Activated T-cell treated with anti-CD3 and anti-CD28 coated beads for 4 hours (primary cell): ENCODE measurements at places on chromosomes 11 and 22.

DNA sequence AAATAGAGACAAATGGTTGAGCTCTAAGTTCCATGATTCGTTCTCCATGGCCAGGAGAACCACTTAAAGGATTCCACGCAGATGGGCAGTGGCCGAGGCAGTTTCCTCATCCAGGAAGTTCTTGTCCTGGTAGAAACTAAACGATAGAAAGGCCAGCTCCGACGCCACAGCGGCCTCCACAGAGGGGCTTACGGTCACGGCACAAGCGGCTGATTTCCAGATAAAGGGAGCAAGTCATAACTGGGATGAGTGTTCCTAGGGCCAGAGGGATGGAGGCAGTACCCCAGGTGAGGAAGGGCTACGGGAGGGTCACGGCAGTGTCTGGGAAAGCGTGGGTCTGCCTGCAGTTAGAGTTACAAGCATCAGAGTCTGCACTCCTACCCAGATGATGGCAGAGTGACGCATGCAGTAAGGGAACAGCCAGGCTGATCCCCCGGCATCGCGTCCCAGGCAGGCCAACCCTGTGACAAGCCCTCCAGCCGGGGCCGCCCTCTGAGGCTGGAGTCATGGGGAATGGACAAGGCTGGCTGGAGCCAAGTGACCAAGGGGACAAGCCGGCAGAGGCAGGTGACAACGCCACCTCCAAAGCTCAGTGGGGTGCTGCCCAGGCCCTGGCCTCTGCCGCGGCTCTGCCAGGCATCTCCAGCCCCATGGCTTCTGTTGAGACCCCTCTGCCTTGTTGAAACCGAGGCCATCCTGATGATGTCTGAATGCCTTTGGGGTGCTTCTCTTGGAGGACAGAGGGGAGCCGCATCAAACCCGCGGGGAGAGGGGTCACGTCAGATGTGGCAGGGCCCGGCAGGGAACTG, 475.1 kb downstream of the BRD1 start:
- DNase-seq: no peak

DNA sequence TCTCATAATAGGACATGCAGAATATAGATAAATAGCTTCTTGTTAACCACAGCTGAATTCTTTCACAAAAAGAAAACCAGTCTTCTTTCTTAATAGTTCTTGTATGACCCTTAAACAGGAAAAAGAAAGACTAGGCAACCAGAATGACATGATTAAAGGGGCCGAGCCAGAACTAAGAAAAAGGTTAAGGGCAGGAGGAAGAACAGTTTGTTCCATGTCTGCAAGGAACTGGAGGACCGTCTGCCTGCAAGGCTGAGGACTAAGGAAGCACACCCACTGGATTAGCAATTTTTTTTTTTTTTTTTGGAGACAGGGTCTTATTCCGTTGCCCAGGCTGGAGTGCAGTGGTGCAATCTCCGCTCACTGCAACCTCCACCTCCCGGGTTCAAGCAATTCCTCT, 26.0 kb upstream of the TMPRSS5 start:
- DNase-seq: no peak

DNA sequence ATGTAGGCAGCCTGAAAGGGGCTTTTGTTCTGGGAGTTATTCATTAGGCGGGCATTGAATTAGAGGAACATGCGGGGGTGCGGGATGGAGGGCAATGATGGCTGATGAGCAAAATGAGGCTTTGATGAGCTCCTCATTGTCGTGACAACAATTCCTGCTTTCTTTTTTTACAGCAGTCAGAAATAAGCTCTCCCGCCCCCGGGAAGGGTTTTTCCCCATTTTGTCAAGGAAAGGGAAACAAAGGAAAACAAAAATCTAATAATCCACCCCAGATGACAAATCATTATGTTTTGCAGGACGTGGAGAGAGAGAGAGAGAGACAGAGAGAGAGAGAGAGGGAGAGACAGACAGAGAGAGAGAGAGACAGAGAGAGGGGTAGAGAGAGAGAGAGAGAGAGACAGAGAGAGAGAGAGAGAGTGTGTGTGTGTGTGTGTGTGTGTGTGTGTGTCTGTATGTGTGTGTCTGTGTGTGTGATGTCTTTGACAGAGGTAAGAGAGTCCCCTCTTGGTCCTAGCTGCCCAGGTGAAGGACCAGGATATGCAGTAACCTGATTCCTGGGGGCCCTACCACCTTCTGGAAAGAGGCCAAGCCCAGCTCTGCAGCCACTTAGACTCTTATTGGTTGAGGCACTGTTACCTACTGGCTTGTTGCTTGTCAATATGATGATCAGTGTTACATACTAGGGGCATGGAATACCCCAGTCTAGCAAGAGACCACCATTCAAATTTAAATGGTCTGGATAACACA, 46.7 kb upstream of the PARVA start:
- DNase-seq: no peak

- DNase-seq: no peak
Measured at GRCh38 chr22:37801946-37802309, 5.8 kb upstream of the GCAT start.

- no peak for DNase-seq
Measured at GRCh38 chr11:11553573-11553972, 68.2 kb downstream of the GALNT18 start.

- no peak for DNase-seq
Measured at GRCh38 chr11:96284917-96285316, 58.1 kb downstream of the MAML2 start.

GRCh38 chr22:17523925-17524324, 39.4 kb upstream of the SLC25A18 start:
- no peak for DNase-seq

- no peak for DNase-seq
Measured at GRCh38 chr11:35122308-35122707, 16.7 kb upstream of the CD44 start.

- no peak for DNase-seq
Measured at GRCh38 chr11:79439886-79440570, 802 bp downstream of the TENM4 start.

- DNase-seq: no peak
Measured at GRCh38 chr11:65947133-65947532, 1.9 kb downstream of the TSGA10IP start.

DNA sequence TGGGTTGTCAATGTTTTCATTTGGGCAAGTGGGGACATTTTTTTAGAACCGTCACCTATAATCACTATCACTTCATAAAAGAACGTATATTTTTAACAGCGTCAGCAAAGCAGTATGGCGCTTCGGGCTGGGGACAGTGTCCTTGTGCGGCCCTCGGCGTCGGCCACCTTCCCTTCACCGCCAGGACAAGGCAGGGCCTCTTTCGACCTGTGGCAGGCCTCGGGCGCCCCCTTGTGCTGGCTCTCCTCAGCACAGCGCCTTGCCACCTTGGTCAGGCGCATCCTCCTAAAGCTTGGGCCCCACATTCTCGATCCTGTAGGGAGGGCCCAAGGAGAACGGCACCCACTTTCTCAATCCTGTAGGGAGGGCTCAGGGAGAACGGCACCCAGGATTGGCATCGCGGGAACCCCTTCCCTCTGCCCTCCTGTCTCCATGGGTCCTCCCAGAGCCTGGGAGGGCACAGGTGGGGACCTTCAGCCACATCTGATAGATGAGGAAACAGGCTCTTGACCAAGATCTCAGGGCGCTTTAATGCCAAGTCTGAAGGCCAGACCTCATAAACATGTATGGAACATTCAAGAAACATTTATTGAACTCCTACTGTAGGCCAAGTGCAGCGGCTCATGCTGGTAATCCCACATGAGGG, 11.5 kb upstream of the FADD start:
- DNase-seq: peak; percentile 34

DNA sequence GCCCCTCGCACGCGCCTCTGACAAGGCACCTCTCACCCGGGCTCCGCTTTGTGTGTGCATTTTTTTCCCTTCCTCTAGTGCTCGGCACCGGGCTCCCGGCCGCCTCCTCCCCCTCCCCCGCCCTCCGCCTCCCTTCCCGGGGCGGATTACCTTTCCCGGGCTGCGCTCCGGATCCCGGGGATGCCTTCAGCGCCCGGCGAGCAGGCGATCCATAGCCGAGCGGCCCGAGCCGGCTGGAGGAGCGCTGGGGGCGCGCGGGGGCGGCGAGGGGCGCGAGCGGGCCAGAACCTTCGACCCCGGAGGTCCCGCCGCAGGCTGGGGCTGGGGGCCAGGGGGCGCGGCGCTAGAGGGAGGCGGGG, 282 bp downstream of the MPPED2 start:
- no peak for DNase-seq

GRCh38 chr11:62071408-62071807, 52.4 kb upstream of the INCENP start:
- no peak for DNase-seq

- no peak for DNase-seq
Measured at GRCh38 chr11:61273178-61274078, 21.7 kb downstream of the VWCE start.

DNA sequence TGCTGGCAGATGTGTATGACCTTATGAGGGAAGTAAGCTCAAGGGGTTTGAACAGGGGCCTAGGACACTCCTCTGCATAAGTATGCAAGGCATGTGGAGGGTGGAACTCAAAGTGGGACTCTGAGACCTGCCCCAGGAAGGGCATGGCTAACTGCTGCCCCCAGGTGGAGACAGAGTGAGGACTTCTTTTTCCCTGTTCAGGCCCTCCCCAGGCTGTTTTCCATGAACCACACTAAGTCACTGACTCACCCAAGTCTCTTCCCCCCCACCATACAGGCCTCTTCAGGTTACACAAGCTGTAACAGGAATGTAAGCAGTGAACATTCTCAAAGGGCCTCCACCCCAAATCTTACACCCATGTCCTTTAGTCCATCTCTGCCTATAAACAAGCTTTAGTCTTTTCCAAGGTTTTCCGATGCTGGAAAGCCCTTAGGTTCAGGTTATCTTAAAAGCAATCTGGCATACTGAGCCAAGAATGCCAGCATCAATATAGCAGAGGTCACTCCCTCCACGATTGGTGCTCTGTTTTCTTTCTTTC, 13.1 kb downstream of the EEF1G start:
- DNase-seq: peak; percentile 79

DNA sequence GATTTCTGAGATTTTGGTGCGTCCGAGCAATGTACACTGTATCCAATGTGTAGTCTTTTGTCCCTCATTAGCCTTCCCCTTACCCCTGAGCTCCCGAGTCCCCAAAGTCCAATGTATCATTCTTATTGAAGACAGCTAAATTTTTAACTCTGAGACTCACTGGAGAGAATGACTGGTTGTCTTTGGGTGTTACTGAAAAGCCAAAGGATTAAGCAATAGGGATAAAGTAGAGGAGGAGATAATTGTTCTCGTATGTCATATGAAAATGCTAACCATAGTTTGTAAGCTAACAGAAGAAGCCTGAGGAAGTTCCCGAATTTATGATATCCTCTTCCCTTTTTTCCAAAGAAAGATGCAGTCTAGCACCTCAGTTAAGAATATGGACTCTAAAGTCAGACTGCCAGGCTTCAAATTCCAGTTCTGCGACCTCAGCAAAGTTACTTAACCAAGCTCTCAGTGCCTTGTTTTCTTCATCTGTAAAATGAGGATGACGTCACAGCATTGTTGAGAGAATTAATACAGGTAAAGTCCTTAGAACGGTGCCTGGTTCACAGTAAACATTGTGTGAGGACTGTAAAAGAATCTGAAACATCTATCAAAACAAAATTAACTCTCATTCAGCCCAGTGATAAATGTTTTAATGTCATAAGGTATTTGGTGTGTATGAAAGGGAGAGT, 1.6 kb upstream of the MSANTD2 start:
- no peak for DNase-seq

DNA sequence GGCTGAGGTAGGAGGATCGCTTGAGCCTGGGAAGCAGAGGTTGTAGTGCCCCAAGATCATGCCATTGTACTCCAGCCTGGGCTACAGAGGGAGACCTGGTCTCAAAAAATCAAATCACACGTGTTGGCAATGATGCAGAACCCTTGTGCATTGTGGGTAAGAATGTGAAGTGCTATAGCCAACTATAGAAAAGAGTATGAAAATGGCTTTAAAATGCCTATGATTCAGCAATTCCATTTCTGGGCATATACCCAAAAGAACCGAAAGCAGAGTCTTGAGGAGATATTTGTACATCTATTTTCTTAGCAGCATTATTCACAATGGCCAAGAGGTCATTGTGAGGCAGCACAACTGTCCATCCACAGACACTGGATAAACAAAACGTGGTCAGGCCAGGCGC, 2.6 kb upstream of the FADS3 start:
- DNase-seq: no peak

GRCh38 chr11:64338716-64339115, 1.3 kb upstream of the CCDC88B start:
- DNase-seq: no peak

- DNase-seq: no peak
Measured at GRCh38 chr11:113394919-113395318, 7.3 kb downstream of the ANKK1 start.

DNA sequence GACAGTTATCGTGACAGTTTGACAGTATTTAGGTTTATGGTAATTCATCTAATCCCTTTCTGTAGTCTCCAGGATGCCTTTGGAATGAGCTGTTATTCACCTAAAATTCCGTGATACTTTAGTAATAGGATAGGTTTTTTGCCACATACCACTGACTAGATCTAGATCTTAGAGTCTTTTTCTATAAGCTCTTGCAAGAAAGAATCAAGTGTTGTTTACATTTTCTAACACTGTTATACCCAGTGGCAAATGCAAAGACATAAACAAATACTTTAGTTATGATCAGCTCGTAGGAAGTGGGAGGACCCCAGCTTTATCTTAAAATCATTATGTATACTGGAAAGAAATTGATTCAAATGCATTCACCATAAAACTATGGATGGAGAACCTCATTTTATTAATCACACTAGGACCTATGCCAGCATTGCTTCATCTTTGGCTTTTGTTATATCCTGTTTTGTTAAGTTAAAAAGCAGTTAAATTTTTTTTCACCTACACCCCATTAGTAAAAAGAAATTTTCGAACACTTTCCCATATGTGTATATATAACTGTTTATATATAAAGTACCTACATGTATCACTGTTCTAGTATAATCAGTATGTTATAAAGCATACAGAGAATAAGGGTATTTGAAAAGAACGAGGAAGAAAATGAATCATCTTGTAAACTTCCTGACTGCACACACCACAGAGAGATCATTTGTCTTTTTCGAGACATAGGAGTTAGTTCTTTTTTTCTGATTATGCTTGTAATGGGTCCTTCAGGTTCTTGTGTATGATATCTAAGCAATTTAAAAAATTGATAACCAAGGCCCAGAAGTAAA, 60.9 kb downstream of the PDHX start:
- DNase-seq: no peak

DNA sequence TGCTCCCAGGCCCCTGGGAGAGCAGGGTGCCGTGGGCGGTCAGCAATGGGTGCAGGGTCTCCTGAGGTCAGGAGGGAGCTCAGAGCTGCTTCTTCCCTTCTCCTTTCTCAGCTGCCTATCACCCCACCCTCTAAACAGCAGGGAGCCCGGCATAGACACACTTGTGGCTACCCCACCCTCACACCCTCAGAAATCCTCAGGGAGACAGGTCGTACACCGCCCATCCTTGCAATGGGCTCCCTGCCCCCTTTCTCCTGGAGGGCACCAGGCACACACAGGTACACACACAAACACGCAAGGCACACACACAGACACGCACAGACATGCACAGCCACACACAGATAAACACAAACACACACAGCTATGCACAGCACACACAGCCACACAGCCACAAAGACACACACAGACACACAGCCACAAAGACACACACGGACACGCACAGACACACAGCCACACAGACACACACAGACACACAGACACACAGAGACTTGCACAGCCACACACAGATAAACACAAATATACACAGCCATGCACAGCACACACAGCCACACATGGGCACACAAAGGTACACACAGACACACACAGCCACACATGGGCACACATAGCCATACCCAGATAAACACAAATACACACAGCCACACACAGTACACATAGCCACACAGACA, 44.9 kb upstream of the TH start:
- DNase-seq: no peak
